Ovary (tissue), 10 donors: ENCODE measurements at places on chromosomes 16 and 17.

- H3K36me3 ChIP-seq: no peaks in the 10 kb centered on the region
- DNase-seq: peak; percentile 44
- no peaks in the 10 kb centered on the region for H3K27me3 ChIP-seq
- peak overlapping the region; percentile 63 for H3K27ac ChIP-seq
- peaks cover 2% of the 10 kb centered on the region for H3K4me1 ChIP-seq
Observed at GRCh38 chr16:71846431-71846830, 655 bp downstream of the ATXN1L start.

- no peak overlapping the region for H3K4me3 ChIP-seq
- no peaks in the 10 kb centered on the region for H3K27me3 ChIP-seq
- no peak for DNase-seq
- no peaks in the 10 kb centered on the region for H3K36me3 ChIP-seq
- peak overlapping the region; percentile 77 for H3K27ac ChIP-seq
Observed at GRCh38 chr17:68776451-68776850, 175.3 kb upstream of the FAM20A start.

DNA sequence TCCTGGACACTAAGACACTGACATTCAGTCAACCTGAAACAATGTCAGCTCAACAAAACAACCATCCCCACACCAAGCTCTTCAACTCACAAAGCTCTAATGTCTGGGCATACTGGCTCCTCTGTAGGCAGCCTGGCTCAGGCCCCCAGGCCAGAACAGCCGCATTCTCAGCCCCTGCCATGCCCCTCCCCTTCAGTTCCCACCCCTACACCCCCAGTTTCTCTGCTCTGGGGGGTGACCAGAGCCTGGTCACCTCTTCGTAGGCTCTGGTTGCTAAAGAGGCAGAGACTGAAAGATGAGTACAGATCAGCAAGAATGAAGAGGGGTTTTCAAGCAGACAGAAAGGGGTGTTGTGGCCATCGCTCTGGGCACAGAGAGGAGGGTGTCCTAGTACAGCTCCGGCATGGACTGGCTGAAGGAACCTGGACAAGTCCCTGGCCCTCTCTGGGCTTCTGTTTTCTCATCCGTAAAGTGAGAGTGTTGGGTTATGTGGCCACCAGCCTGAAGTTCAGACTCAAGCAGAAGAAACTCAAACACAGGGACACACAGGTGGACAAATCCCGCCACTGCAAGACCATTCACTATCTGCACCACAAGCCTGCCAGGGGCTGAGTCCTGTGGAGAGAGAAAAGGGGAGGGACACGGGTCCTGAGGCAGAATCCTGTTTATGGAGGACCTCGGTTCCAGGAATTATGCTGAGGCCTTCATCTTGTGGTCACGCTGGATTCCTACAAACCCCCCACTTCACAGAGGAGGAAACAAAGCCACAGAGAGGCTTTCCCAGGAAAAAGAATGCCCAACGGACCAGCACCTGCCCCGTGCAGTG is 987 bp upstream of the SLC4A1 start:
- H3K27ac ChIP-seq: no peak overlapping the region
- no peak for DNase-seq
- no peak overlapping the region for H3K4me3 ChIP-seq
- no peaks in the 10 kb centered on the region for H3K27me3 ChIP-seq

DNA sequence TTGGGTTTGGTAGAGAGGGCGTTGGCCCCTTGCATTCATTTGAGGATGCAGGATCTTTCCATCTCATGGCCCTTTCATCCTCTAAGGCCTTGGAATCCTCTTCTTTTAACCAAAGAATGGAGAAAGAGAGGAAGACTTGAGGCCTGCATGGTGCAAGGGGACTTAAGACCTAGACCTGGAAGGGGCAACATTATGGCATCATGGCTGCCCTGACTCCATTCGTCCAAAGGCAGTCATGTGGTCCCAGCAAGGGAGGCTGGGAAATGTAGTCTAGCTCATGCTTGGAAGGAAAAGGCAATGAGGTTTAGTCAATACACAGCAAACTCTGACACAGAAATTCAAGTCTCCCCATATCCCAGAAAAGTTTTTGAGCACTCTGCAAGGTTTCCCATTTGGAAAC is 30.7 kb upstream of the CDRT4 start:
- no peak overlapping the region for H3K27ac ChIP-seq
- no peak for DNase-seq
- H3K4me3 ChIP-seq: no peak overlapping the region
- peaks cover 3% of the 10 kb centered on the region for H3K4me1 ChIP-seq
- H3K27me3 ChIP-seq: no peaks in the 10 kb centered on the region

DNA sequence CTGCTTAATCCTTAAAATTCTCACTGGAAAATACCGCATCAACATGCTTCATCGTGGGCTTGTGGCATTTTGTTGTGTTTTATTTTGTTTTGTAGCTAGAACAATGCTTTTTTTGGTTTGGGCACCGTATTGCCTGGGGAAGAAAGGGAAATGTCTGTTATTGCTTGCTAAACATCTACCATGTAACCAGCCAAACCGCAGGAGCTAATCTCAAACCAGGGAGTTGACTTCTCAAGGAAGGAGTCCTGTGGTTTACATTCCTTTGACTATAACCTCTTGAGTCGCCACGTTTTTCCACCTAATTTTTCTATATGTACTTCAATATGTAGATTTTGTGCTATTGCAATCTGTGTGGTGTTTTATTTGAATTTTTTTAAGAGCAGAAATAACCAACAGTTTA is 593.5 kb upstream of the SOX9 start:
- no peaks in the 10 kb centered on the region for H3K4me1 ChIP-seq
- no peak overlapping the region for H3K4me3 ChIP-seq
- H3K36me3 ChIP-seq: no peaks in the 10 kb centered on the region

DNA sequence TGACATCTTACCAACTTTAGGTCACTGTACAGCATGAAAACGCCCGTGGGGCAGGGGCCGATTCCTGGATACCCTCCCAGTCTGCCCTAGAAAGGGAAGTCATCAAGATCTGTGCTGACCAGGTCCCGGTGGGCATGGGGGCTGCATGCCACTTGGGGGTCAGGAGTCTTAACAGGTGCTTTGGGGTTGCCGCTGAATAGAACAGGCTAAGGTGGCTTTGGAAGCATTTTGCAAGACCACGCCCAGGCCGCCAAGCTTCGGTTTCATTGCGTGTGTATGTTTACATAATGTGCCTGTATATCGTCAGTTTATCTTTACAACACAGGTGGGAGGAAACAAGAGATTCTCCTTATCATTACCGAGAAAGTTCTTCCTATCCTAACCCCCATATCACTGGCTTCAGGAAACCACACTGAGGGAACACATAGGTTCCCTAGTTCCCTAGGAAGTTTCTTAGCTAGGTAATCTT is 13.3 kb upstream of the USP36 start:
- no peaks in the 10 kb centered on the region for H3K27me3 ChIP-seq
- no peaks in the 10 kb centered on the region for H3K4me1 ChIP-seq
- no peak overlapping the region for H3K27ac ChIP-seq
- no peak for DNase-seq
- no peak overlapping the region for H3K4me3 ChIP-seq
- H3K36me3 ChIP-seq: no peaks in the 10 kb centered on the region

- H3K4me3 ChIP-seq: no peak overlapping the region
- no peak overlapping the region for H3K27ac ChIP-seq
- peaks cover 20% of the 10 kb centered on the region for H3K4me1 ChIP-seq
- DNase-seq: no peak
- H3K36me3 ChIP-seq: no peaks in the 10 kb centered on the region
Observed at GRCh38 chr17:46108550-46109110, 84.6 kb downstream of the KANSL1 start.

GRCh38 chr17:5234645-5235576 is at the start of gene SCIMP:
TSS of gene SCIMP (minus strand) at chr17:5234860. CDS start at chr17:5234755, 105 bp downstream.
- no peak within 1 kb of the TSS for H3K27ac ChIP-seq
- no peak within 1 kb of the TSS for H3K4me3 ChIP-seq
- no peaks in the 10 kb centered on the region for H3K4me1 ChIP-seq
- H3K27me3 ChIP-seq: no peaks in the 10 kb centered on the region
- no peaks in the 10 kb centered on the region for H3K36me3 ChIP-seq

- no peaks in the 10 kb centered on the region for H3K4me1 ChIP-seq
- DNase-seq: no peak
- no peaks in the 10 kb centered on the region for H3K36me3 ChIP-seq
- no peak overlapping the region for H3K4me3 ChIP-seq
- no peak overlapping the region for H3K27ac ChIP-seq
Observed at GRCh38 chr17:4173781-4174180, 30.8 kb downstream of the CYB5D2 start.

GRCh38 chr17:28711723-28712031 is at the start of gene PROCA1:
TSS of gene PROCA1 (minus strand) at chr17:28711888. CDS start at chr17:28711660, 228 bp downstream.
- H3K4me3 ChIP-seq: peak within 1 kb of the TSS; percentile 66
- no peaks in the 10 kb centered on the region for H3K36me3 ChIP-seq
- no peak for DNase-seq
- H3K27me3 ChIP-seq: no peaks in the 10 kb centered on the region

- no peaks in the 10 kb centered on the region for H3K36me3 ChIP-seq
- peaks cover 12% of the 10 kb centered on the region for H3K4me1 ChIP-seq
- DNase-seq: no peak
- H3K27ac ChIP-seq: no peak overlapping the region
Observed at GRCh38 chr16:67526149-67526791, 2.4 kb upstream of the RIPOR1 start.

GRCh38 chr16:3023415-3023668 is 400 bp downstream of the HCFC1R1 start:
- H3K4me3 ChIP-seq: peak overlapping the region; percentile 76
- H3K27me3 ChIP-seq: no peaks in the 10 kb centered on the region
- H3K36me3 ChIP-seq: no peaks in the 10 kb centered on the region
- peak overlapping the region; percentile 91 for H3K27ac ChIP-seq
- DNase-seq: peak; percentile 60

- peak overlapping the region; percentile 83 for H3K27ac ChIP-seq
- H3K4me1 ChIP-seq: peaks cover 23% of the 10 kb centered on the region
- no peaks in the 10 kb centered on the region for H3K27me3 ChIP-seq
- H3K36me3 ChIP-seq: no peaks in the 10 kb centered on the region
- H3K4me3 ChIP-seq: peak overlapping the region; percentile 48
Observed at GRCh38 chr17:75876938-75877751, 1.2 kb downstream of the TRIM47 start.

- H3K4me1 ChIP-seq: peaks cover 15% of the 10 kb centered on the region
- H3K4me3 ChIP-seq: no peak overlapping the region
- no peak overlapping the region for H3K27ac ChIP-seq
- no peak for DNase-seq
Observed at GRCh38 chr17:20074489-20074888, 65.3 kb downstream of the SPECC1 start.

DNA sequence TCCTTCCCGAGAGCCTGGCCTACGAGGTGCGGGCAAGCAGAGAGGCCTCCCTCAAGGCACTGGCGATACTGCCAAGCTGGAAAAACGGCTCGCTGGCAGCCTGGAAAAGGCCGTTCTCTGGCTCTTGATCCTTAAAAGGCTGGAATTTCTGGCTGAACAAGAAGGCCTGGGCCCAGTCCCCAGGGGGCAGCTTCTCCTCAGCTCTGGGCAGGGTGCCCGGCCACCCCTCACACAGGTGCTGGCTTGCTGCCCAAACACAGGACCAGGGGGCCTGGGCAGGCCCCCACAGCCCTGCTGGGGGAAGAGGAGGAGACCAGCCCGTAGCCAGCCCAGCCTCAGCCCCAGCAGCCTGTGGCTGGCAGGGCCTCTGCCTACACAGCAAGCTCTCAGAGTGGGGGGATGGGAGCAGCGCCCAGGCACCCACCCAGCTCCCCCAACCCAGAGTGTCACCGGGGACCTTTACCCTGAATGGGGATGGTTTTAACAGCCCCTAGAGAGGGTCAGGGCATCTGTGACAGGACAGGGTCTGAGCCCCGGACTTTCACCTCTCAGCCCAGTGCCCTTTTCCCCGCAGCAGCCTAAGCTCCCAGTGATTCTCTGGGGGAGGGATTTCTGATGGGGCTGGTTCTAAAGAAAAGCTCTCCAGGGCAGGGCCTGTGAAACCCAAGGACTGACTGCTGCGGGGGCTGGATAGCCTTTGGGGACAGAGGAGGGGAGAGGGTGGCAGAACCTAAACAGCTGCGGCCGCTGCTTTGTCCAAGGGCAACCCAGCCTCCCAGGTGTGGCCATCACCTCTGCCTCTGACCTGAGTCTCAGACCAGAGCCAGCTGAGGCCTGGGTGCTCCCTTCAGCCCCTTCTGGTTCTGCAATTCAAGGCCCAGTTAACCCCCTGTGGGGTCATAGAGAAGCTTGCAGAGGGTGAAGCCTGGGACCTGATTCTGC is 38.6 kb upstream of the TOB1 start:
- peak; percentile 77 for DNase-seq
- no peaks in the 10 kb centered on the region for H3K27me3 ChIP-seq
- no peaks in the 10 kb centered on the region for H3K36me3 ChIP-seq
- peak overlapping the region; percentile 66 for H3K27ac ChIP-seq
- H3K4me1 ChIP-seq: peaks cover 6% of the 10 kb centered on the region

GRCh38 chr16:47774661-47775060 is 313.5 kb downstream of the PHKB start:
- H3K4me1 ChIP-seq: peaks cover 3% of the 10 kb centered on the region
- no peaks in the 10 kb centered on the region for H3K36me3 ChIP-seq
- no peak overlapping the region for H3K4me3 ChIP-seq
- no peak for DNase-seq

DNA sequence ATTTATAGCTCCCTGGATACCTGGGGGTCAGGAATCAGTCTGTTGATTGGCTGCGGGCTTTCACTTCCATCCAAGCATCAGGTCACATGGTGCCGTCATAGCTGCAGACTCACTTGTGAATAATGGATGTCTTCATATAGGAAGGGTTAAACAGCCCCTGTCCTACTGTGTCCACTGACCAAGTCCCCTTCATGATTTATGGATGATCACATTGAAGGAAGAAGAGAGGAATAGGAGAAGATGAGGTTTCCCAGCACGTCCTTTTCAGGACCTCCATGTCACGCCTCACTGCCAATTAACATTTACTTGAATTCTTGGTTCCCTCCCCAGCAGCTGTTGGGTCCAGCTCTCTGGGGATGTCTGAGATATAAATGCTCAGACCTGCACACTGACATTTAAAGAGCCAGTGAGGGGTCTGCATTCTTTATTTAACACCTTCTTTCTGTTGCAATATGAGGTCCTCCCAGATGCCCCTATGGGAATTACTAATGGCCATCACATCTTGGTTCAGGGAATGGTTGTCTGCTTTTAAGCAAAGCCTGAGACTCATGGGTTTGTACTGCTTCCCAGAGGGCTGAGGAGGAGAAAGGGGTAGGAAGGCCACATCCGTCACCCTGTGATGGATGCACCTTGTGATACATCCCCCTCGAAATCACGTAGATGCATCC is 230.6 kb upstream of the HSBP1 start:
- H3K27me3 ChIP-seq: no peaks in the 10 kb centered on the region
- no peak overlapping the region for H3K4me3 ChIP-seq
- no peak for DNase-seq

DNA sequence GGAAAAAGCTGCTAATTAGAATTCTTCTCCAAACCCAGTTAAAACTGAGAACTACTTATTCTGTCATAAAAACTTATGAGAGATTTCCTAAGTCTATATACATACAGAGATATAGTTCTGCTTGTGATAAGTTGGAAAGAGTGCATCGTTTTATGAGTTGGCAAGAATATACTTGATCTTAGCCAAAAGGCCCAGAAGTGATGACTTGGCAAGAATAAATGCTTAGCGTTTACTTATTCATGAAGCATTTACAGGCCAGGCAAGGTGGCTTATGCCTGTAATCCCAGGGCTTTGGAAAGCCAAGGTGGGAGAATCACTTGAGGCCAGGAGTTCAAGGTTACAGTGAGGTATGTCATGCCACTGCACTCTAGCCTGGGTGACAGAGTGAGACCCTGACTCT is 81.7 kb downstream of the CYB561 start:
- no peaks in the 10 kb centered on the region for H3K4me1 ChIP-seq
- no peaks in the 10 kb centered on the region for H3K27me3 ChIP-seq
- DNase-seq: no peak
- no peak overlapping the region for H3K4me3 ChIP-seq

- H3K4me3 ChIP-seq: no peak overlapping the region
- no peaks in the 10 kb centered on the region for H3K4me1 ChIP-seq
- no peak for DNase-seq
- no peak overlapping the region for H3K27ac ChIP-seq
Observed at GRCh38 chr16:22664561-22664997, 149.4 kb upstream of the HS3ST2 start.
